Cortex of kidney (tissue), 1 donor: ENCODE measurements at places on chromosomes 3 and 15.

GRCh38 chr15:79539401-79539800, 107.3 kb downstream of the MINAR1 start:
- no peak for DNase-seq

DNA sequence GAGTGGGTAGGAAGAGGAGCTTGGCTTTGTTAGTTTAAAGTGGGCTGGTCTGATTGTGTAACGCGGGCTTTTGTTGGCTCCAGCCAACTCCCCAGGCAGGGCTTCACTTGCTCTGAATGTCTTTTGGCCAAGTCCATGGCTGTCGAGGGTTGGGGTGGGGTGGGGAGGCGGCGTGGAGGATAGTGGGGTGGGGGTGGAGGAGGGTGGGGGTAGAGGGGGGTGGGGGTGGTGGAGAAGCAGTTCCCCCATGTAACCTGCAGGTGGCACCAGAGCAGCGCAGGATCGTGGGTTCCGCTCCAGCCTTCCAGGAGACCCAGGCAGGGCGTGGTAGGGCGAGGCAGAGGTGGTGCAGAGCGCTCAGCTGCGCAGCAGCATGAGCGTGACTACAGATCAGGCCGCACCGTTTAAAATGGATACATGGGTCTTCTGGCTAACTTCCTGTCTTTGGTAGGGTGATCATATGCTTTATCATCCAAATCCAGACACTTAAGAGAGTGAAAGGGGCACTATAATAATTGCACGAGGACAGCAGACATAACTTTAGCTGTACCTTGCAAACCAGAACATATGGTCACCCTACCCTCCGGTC, 28.3 kb downstream of the GOLGA6A start:
- DNase-seq = no peak

GRCh38 chr3:177624528-177625495, 427.5 kb upstream of the TBL1XR1 start:
- no peak for DNase-seq

- DNase-seq = no peak
These were observed 47.6 kb upstream of the POMGNT2 start for GRCh38 chr3:43153216-43154083.
